ENCODE measurements at places on chromosomes 3 and 15.
A peak's percentile ranks its signal among the peaks of the same experiment; 100 is the strongest.

DNA sequence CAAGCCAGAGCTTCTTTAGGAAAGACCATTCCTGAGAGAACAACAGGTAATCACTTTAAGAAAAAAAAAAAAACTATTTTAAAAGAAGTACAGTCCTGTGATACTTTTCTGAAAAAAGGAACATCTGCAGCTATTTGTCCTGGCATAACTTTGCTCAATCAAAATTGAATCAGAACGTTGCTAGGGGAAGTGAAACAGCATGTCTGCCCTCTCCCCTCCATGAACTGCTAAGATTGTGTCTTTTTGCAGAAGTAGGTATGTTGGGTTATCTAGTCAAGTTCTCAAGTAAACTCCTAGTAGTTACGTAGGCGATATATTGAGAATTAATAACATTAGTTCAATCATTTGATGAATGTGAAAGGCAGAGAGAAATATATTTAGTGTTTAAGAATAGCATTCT lies 1013.3 kb downstream of the TUSC7 start:
- DNase-seq, result no peak

GRCh38 chr3:32278714-32279113 lies 40.2 kb downstream of the CMTM8 start:
- no peak for DNase-seq

- DNase-seq, result no peak
Measured at GRCh38 chr15:46129145-46129544, 494.3 kb downstream of the SQOR start.

GRCh38 chr3:118628704-118629341 lies 405.8 kb downstream of the IGSF11 start:
- DNase-seq, result peak; percentile 22

GRCh38 chr15:67030036-67030762 lies 35.2 kb upstream of the SMAD3 start:
- no peak for DNase-seq

DNA sequence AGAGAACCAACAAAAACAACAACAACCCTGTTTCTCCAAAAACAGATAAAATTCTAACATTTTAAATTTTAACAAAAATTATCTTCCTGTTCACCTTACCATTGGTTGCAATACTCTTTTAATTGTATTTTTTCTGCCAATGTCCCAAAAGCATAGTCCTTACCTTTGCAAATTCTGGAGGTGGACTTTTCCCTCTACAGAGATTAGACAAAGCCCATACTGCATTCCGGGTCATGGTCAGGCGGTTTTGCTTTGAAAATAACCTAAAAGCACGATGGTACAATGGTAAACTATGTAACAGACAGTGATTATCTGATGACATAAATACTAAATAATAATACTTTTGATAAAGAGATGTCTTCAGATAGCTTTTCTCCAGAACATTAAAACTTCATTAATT lies 35.5 kb upstream of the WDR5B start:
- no peak for DNase-seq

GRCh38 chr3:120773932-120774331 lies 31.4 kb downstream of the GTF2E1 start:
- no peak for DNase-seq

GRCh38 chr3:23325466-23326065 lies 122.4 kb downstream of the UBE2E2 start:
- no peak for DNase-seq

GRCh38 chr3:192915304-192915703 lies 2.4 kb downstream of the MB21D2 start:
- no peak for DNase-seq

DNA sequence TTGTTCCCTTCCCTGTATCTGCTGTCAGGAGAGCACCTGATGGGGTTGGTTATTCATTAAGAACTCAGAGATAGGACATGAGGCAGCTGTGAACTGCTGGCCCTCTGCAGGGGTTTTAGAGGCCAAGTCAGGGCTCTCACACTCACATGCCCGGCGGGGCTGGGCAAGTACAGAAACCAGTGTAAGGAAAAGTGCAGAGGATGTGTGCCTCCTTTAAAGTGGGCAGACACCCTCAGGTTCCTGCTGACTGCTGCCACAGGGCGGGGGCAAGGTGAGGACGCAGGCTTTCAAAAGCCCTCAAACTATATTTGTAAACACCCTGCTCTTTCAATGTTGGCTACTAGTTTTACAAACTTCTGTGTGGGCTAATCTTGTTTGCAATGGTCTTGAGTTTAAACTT lies 22.4 kb downstream of the CXCR6 start:
- DNase-seq, result no peak

- DNase-seq, result no peak
Measured at GRCh38 chr15:29635513-29636098, 186.7 kb downstream of the TJP1 start.

DNA sequence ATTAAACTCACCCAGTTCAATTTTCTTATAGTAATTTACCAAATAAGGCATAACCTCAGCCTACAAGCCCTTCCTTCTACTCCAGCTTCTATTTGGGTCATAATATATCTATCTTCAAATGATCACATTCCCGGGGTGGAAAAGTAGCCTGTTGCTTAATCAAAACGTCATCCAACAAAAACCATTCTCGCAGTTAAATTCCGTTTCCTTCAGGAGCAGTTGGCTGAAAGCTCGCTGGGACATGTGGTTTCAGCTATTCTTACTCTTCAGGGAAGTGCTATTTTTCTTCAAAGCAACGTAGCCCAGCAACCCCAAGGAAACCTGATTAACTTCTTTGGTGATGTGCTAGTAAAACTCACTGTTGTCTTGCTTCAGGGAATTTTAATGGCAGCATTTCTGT lies 59.6 kb downstream of the MAGI1 start:
- no peak for DNase-seq

- no peak for DNase-seq
Measured at GRCh38 chr3:73680391-73681095, 55.8 kb upstream of the PDZRN3 start.

- no peak for DNase-seq
Measured at GRCh38 chr3:100277255-100277800, 16.5 kb downstream of the TBC1D23 start.

DNA sequence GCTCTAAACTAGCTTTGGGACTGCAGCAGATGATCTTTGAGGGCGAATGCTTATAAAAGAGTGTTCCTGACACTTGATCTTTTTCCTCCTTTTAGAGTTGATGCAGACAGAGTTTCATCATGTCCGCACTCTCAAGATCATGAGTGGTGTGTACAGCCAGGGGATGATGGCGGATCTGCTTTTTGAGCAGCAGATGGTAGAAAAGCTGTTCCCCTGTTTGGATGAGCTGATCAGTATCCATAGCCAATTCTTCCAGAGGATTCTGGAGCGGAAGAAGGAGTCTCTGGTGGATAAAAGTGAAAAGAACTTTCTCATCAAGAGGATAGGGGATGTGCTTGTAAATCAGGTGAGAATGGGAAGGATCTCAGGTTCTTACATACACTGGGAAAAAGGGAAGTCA lies 75.7 kb downstream of the KLHL25 start:
- DNase-seq, result no peak

DNA sequence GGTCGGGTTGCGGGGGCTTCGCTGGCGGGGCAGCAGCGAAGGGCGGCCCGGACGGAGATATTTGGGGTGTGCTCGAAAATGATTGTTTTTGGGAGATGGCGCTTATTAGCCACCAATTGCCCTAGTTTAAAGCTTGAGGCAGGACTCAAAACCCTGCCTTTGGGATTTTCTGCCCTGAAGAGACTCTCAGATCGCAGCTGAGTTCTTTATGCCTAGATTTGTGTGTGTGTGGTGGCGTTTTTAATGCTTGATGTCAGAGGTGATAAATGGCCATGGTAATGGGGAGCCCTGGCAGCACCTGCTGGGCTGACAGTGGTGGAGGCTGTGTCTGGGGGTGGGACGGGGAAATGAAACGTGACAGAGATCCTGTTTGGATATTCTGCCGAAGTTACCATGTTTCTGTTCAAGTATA lies 604 bp downstream of the KCTD6 start:
- no peak for DNase-seq

DNA sequence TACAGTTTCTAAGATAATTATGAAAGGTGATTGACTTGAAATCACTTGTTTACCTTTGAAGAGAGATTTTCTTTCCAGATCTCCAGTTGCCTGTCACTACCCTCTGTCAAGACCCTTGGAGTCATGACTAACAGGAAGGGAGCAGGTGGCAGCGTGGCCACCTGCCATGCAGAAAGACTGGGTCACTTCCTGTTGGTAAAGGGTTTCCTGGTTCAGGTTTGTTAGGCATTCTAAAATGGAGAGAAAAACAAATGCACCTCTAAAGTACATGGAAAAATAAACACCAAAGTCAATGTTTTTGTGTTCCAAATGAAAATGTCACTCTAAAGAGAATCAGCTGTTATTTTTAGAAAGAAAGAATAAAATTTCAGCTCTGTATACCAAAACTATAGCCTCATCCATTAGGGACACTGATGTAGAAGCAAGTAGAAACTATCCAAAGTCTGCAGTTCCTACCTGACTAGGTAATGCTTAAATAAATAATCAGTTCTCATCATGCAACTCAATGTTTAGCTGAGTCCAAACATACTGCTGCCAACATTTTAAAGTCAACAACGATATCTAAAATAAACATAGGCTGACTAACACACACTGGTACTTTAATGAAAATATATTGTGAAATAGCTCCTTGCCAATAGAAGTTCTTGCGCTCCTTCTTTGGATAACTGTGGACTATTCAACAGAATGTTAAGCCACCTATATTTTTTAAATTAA lies 23.9 kb upstream of the TM4SF1 start:
- peak; percentile 97 for DNase-seq
